ENCODE measurements at places on chromosomes 11 and 22.
A peak's percentile ranks its signal among the peaks of the same experiment; 100 is the strongest.

DNA sequence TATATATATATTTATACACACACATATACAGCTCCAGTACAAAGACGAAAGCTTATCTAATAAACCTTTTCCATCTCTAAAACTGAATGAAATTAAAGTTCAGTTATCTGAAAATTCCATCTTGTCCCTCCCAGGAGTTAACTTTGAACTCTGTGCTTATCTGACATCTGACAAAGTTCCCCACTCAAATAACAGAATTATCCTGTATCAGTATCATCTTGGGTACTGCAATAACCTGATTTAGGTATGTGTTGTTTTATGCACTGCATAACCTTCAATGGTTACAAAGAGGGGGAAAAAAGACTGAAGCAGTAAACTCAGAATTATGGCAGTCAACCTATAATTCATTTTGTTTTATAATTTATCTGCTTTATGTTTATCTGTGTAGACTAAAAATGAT lies 96.6 kb downstream of the SGSM3 start:
- DNase-seq, result no peak

GRCh38 chr11:3109434-3109833 lies 52.2 kb upstream of the CARS1 start:
- no peak for DNase-seq

- no peak for DNase-seq
Measured at GRCh38 chr11:89536926-89537325, 45.8 kb upstream of the NOX4 start.

DNA sequence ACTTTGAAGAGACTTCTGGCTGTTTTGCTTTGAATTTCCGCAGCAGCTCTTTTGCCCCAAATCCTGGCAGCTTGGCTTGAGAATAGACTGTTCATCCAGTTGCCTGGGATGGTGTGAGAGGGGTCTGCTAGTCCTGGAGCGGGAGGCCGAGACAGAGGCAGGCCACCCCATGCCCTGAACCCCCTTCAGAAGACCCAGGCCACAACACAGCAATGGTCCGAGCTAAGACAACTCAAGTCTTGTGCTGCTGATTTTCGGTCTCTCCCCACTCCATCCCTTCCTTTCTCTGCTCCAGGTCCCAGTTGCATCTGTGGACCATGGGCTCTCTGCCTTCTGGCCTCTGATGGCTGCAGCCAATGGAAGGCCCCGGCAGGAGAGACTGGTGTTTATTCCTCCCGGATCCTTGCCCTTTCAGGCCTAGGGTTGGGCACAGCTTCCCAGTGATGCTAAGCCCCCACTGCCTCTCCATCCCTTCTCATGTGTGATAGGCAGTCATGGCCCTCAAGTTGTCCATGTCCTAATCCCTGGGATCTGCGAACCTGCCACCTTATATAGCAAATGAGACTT lies 31.9 kb upstream of the TP53I11 start:
- DNase-seq, result no peak

- no peak for DNase-seq
Measured at GRCh38 chr11:68128682-68129327, 7.6 kb upstream of the CHKA start.

- no peak for DNase-seq
Measured at GRCh38 chr11:126588630-126589491, 233.4 kb downstream of the ST3GAL4 start.

GRCh38 chr11:119782739-119783072 lies 53.7 kb upstream of the NECTIN1 start:
- DNase-seq, result no peak

DNA sequence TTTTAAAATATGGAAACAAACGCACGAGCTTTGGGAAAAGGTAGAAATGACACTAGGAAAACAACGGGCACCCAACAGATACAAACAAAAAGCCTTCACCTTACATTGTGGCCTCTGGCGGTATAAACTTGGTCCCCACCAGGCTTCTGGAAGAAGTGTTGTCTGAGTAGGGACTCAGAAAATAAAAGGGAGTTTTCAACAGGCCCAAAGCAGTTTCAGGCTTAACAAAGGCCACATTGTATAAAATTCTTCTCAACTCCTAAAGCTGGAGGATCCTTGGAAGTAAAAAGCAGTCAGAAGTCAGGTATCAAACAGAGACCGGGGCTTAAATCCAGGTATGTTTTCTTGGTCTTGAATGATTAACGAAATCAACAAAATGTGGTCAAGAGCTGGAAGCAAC lies 61.0 kb downstream of the LARGE1 start:
- no peak for DNase-seq

GRCh38 chr11:76217653-76218160 lies 11.4 kb upstream of the WNT11 start:
- no peak for DNase-seq

- DNase-seq, result peak; percentile 64
Measured at GRCh38 chr11:47766509-47767227, 473 bp downstream of the FNBP4 start.

DNA sequence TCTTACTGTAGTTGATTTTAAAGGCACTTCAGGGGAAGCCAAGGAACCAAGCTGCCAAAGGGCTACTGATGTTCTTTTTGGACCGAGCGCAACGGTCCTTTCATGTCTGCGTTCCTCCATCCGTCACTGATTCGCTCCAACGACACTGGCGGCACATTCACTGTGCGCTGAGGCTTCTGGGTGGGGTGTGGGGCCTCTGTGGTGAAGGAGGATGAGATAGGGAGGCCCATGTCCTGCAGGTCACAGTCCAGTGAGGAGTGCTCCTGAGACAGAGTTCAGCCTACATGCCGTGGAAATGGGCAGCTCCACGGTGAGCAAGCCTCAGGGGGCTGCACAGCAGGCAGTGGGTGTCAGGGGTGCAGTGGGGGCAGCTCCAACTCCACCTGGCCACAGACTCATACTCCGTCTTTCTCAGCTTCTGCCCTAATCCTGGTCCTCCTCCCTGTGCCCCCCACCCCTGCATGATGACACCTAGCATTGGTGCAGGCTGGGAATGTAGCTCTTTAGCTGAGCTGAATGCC lies 87.8 kb upstream of the SHANK2 start:
- no peak for DNase-seq

DNA sequence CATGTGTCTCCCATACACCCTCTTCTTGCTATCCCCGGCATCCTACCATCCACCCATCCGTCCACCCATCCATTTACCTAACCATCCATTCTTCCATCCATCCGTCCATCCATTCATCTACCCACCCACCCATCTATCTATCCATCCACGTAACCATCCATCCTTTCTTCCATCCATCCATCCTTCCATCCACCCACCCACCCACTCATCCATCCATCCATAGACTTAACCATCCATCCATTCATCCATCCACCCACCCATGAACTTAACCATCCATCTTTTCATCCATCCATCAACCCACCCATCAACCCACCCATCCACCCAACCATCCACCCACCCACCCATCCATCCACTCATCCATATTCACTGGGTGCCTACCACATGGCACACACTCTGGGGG lies 10.6 kb upstream of the CDC42EP2 start:
- DNase-seq, result no peak

All from T-helper 9 cell (primary cell).